GM13977 (cell line): ENCODE measurements at places on chromosomes 3 and 15.

GRCh38 chr15:45583731-45584639, 3.2 kb upstream of the BLOC1S6 start:
- no peak for DNase-seq

GRCh38 chr15:99138491-99138982, 33.7 kb downstream of the SYNM start:
- DNase-seq: no peak

DNA sequence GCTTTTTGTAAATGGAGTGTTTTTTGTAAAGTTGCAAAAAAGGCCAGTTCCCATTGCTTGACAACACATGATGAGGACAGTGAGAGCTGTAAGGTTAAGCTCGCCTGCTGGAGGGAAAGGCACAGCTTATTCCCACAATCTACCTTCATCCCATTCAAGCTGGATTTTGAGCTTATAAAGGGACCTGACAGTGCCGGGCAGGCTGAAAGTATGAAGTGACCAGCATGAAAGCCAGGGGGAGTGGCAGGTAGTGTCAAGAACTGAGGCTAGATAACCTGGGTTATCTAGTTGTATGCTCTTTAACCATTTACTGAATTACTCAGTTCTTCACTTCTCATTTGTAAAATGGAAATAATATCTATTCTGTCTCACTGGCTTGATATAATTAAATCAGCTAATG, 52.3 kb upstream of the KPNA4 start:
- DNase-seq: no peak

DNA sequence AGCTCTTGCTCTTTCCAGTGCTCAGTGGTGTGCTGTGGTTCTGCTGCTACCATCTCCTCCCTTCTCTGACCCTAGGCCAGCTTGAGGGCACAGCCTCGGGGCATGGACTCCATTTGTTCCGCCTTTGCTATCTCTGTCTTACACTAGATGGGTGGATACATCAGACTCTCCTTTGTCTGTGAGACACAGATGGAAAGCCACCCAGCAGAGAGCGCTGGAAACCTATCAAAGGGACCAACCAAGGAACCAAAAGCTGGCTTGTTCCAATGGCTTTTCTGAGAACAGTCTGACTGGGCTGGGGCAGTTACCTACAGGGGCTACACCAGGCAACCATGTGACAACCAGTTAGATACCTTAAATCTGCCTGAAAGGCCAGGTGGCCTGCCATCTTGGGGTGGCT, 63.8 kb downstream of the NPTN start:
- no peak for DNase-seq

- DNase-seq: peak; percentile 45
Observed at GRCh38 chr3:14423963-14424362, 21.6 kb downstream of the SLC6A6 start.

GRCh38 chr3:170117134-170117533, 64.4 kb downstream of the PHC3 start:
- DNase-seq: no peak
